NCI-H524 (cell line): ENCODE measurements at places on chromosomes 7 and 10.

DNA sequence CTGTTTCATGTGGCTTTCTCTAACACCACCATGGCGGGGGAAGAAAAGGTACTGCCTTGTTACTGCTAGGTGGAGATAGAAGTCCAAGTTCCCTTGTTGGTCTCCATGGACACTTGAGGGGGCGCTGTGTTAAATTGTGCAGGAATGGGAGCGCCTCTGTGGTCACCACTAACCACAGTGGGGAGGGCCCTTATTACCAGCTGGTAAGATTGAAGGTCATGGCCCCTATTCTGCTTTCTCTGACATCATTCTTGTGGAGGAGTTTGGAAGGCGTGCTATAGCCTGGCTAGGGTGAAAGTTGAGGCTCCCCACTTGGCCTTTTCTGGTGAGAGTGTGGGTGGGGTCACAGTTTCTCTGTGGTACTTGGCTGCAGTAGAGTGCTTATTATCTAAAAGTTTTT lies 14.9 kb upstream of the MXI1 start:
- DNase-seq, result no peak

GRCh38 chr7:90661290-90662151 lies 65.4 kb downstream of the CDK14 start:
- no peak for DNase-seq

DNA sequence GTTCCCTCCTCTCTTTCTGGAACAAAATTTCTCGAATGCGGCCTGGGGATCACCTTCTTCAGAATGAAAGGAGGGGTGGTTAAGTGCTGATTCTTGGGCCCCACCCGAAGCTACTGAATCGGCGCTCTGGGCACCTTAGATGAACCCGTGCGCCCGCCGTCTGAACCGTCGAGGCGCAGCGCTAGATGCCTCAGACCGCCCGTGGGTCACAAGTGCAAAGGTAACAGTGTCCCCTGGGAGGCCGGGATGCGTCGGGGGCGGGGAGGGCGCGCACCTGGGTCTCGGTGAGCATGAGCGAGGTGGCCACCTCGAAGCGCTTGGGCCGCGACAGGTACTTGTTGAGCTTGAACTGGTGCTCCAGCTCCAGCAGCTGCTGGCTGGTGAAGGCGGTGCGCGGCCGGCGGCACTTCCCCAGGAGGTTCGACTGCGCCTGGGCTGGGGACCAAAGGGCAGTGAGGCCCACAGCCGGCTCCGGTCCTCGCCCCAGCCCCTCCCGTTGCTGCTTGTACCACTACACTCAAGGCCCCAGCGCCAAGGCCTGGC lies 4.2 kb downstream of the MNX1 start:
- no peak for DNase-seq

DNA sequence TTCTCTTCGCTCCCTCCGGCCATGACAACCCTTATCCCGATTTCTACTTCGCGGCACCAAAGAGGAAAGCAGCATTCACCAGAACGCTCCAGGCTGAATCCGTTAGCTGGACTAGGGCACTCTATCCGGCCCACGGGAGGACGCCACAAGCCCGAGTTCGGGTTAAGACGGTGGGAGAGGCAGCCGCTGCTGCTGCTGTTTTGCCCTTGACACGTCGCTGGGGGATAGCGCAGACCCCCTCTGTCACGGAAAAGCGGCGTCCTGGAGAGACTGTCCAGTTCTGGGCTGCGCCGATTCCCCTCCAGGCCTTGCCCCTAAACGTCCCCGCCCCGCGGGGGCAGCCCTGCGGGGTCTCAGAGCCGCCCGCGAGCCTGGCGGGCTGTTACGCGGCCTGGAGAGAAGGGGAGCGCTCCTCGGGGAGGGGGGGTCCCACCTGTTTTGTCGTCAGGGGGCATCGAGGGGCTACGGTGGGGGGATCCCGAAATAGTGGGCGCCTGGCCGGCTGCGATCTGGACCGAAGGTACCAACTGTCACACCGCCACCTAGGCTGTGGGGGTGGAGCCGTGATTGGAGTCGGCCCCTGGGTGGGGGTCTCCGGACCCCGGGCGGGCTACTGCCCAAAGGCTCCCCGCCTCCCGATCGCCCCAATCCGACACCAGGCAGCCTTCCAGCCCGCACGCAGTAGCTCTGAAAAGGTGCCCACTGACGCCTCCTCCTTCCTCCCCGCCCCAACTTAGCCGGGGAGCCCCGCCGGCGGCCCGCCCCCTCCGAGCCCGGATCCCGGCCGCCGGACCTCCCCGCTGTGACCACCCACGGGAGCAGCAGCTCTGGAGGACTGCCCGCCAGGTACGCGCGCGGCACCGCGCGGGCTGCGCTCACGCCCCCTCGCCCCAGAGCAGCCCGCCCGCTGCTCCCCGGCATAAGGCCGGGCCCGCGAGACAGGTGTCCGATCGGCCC lies 772 bp downstream of the SGMS1 start:
- peak; percentile 1 for DNase-seq

- no peak for DNase-seq
Measured at GRCh38 chr10:110642204-110643034, 1.7 kb upstream of the RBM20 start.

DNA sequence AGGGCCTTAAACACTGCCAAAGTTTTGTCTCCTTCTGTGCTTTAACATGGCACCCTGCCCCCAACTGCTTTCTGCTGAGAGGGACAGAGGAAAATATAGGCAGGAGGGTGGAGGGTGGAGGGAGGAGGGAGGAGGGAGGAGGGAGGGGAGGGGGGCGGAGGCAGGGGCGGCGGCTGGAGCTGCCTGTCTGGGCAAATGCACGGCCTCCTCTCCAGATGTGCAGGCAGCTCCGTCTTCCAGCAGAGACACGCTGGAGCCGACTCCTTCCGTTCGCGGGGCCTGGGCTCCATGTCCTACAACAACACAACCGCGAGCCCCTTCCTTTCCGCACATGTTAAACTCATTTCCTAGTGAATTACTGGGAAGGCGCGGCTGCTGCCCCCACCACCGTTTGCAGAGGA lies 14.2 kb downstream of the EBF3 start:
- no peak for DNase-seq

GRCh38 chr7:85001495-85002345 lies 185.1 kb downstream of the SEMA3D start:
- peak; percentile 82 for DNase-seq

DNA sequence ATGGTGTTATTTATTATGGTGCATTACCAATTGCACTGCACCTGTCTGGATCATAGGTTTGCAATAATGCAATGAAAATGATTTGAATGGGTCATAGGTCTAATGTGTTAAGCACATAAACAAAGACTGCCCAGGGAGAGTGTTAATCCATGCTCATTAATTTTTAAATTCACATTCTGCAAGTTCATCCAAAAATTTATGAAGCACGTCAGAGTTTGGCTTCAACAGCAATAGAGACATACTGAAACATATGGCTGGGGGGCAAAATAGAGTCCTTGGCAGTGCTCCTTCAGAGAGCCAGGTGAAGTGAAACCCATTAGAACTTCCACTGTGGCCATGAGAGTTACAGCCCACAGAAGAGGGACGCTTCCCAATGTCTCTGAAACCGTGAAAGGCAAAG lies 441.1 kb downstream of the POM121L12 start:
- no peak for DNase-seq

DNA sequence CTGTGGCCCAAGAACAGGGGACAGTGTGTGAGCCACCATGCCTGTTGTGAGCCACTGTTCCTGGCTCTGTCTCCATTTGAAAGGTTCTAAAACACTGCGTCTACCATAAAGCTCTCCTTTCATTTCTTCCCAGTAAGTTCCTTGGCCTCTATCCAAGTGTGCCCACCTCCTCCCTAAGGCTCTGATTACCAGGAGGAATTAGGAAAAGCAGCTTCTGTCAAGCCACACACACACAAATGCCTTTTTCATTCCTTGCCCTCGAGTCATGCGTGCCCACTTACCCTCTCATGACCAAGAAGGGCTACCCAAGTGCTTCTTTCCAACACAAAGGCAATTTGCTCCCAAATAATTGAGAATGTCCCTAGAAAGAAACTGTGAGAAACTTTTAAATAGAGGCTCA lies 70.8 kb upstream of the PARD3 start:
- DNase-seq, result no peak

GRCh38 chr10:85623758-85624157 lies 742.8 kb downstream of the GRID1 start:
- DNase-seq, result no peak

GRCh38 chr7:154794147-154794780 lies 208.7 kb downstream of the PAXIP1 start:
- no peak for DNase-seq

DNA sequence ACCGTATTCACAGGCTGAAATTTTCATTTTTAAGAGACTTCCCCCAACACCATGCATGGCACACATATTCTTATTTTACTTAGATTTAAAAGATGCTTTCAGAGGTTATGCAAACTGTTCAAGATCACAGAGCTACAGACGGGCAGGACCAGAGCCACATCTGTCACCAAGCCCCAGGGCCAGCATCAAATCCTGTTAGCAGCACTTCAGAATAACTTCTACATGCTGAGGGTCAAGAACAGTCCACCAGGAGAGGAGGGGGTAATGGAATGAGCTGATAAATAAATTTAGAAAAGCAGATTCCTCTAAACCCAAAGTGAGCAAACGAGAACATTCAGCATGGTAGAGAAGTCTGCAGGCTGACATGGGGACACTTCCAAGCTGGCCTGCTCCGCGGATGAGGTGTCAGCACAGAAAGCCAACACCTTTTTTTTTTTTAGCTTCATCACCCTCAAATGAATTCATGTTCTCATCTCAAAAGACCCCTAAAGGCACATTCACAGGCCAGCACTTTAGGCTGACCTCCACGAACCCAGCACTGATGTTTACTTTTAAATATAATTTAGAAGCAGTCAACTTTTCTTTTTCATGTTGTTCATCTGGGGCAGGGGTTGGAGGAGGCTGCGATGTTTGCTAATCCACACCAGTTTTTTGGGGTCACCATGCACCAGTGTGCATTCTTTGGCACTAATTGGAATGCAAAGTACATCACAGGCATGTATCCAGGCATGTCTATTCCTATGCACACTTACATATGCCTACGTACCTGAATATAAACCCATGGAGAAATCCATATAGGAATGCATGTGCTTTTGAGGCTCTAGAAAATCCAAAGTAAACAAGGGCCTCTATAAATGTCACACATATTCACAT lies 249.0 kb downstream of the TNS3 start:
- no peak for DNase-seq

GRCh38 chr7:95874541-95875265 lies 102.3 kb downstream of the DYNC1I1 start:
- DNase-seq, result no peak

DNA sequence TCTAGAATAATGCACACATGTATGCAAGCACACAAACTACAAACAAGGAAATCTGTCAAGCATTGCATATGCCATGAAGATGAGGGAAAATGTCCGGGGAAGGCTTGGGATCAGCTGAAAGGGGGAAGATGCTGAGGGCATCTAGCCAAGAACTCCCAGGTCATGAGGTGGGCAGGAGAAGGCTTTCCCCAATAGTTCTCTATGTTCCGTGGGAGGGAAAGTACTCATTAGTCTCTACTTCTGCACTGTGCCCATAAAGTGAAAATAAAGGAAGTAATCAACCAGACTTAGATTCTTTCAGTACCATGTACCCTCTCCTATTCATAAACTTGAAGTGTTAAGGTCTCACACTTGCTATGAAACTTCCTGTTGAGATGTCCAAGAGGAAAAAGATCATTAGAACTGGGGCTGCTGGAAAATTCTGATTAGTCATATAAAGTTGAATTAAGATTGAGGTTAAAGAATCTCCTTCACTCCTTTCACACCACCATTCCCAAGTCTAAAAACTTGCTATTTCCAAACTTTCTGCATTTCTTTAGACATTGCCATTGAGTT lies 17.1 kb upstream of the LIPF start:
- no peak for DNase-seq

DNA sequence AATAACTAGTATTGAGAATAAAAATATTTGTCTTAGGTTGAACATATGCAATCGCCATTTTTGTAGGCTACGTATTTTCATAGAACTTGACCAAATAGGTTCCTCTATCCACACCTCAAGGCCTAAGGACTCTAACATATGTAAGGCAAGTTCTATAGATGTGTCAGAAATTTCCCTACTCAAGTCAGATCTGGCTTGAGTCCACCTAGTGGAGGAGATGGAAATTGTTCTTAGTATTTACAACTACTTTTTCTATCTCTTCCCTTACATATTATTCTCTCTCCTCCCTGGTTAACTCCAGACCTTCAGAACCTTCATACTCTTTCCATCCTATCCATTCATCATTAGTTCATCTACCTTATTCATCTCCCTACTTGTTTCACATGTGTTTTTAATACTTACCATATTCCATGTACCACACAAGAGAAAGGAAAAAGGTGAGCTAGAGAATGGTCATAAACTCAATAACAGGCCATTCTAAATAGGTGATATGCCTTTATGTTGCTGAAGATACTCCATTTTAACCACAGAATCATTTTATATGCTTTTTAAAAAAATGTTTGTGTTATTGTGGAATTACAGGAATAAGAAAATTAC lies 174.5 kb upstream of the HDAC9 start:
- peak; percentile 20 for DNase-seq

DNA sequence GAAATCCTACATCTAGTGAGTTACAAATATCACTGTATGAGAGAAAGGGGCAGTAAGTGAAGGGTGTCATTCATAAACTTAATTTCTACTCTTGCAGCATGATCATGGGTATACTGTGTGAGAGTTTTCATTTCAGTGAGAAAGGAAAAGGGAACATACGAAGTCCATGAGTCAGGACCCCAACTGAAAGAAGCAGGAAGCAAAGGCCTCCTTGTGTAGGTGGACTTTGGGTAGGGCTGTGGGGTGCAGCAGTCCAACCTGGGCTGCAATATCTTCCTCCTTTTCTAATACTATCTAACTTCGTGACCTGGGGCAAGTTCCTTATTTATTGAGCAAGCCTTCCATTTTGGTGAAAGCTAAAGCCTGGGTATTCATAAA lies 248.2 kb upstream of the TCF7L2 start:
- no peak for DNase-seq

GRCh38 chr7:158638001-158638400 lies 50.4 kb upstream of the PTPRN2 start:
- no peak for DNase-seq

DNA sequence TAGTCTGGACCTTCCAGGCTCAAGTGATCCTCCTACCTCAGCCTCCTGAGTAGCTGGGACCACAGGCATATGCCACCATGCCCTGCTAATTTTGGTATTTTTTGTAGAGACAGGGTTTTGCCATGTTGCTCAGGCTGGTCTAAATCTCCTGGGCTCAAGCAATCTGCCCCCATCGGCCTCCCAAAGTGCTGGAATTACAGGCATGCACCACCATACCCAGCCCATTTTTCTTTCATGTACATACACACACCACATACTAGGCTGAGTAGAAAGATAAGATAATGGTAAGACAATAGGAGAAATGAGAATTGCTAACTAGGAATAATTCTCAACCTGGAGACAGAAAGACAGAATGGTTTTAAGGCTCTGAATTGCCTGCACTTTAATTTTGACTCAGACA lies 83.8 kb downstream of the CPEB3 start:
- no peak for DNase-seq
